H1 (cell line): ENCODE measurements at places on chromosomes 2 and 18. TPM values are rescaled to one million over a fixed set of nuclear protein-coding genes. Genes with fewer than 3 reads are reported as not detected.

GRCh38 chr2:98394595-98395153 lies 48.4 kb downstream of the CNGA3 start:
- H3K4me3 ChIP-seq, result no peak overlapping the region
- no peaks in the 10 kb centered on the region for H3K4me1 ChIP-seq
- no peaks in the 10 kb centered on the region for H3K27me3 ChIP-seq
- H3K36me3 ChIP-seq, result no peaks in the 10 kb centered on the region
- DNase-seq, result no peak

DNA sequence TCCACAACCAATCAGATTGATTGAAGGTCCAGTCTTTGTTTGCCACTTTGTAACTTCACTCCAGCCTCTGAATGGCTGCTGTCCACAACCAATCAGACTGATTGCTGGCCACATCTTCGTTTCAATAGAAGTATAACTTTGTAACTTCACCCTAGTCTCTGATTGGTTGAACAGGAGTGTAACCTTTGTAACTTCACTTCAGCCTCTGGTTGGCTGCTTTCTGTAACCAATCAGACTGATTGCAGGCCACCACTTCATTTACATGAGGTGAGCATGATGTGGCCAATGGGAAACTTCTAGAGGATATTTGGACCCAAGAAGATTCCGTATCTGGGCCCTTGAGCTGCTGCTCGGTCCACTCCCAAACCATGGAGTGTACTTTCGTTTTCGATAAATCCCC lies 16.9 kb upstream of the ALPP start:
- DNase-seq, result no peak
- no peaks in the 10 kb centered on the region for H3K27me3 ChIP-seq
- no peak overlapping the region for H3K4me3 ChIP-seq
- no peaks in the 10 kb centered on the region for H3K36me3 ChIP-seq
- no peak overlapping the region for H3K27ac ChIP-seq
- peaks cover 3% of the 10 kb centered on the region for H3K4me1 ChIP-seq

SDC1 gene
- total RNA-seq, result 45.3 and 46.3 TPM in 2 replicates

- H3K4me1 ChIP-seq, result no peaks in the 10 kb centered on the region
- H3K27me3 ChIP-seq, result no peaks in the 10 kb centered on the region
- H3K27ac ChIP-seq, result no peak overlapping the region
- H3K36me3 ChIP-seq, result no peaks in the 10 kb centered on the region
These were observed 601.1 kb upstream of the NRXN1 start for GRCh38 chr2:51633073-51633472.

DNA sequence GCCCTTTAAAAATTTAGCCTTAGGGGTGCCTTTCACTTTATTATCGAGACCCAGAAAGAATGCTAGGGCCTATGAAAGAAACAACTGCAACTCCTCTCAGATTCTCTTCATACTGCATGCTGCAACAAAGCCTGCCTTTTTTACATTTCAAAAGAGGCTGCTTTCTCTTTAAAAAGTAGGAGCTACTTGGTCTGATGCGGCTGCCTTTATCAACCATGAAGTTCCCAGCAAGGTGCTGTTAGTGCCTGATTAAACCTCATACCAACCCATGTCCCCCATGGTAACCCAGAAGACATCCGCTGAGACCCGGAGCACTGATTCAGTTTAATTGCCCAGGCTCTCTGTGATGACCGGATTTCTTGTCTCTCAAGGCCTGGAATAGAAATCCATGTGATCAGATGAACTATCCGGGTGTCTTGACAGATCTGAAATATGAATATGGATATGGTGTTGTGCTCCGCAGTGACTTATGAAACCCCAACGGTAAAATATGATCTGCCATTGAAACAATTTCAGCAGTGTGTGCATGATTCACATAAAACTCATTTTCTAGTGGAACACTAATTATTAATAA lies 368.3 kb downstream of the ZNF521 start:
- DNase-seq, result no peak
- no peaks in the 10 kb centered on the region for H3K36me3 ChIP-seq
- H3K27ac ChIP-seq, result no peak overlapping the region
- peak overlapping the region; percentile 13; the same call in 1 of the 2 replicates for H3K4me3 ChIP-seq

GRCh38 chr2:31414601-31415241 lies at the start of gene XDH:
Gene XDH (minus strand): TSS chr2:31414742. CDS start chr2:31414666, 76 bp downstream.
- no peak within 1 kb of the TSS for H3K4me3 ChIP-seq
- DNase-seq, result no peak
- H3K27ac ChIP-seq, result no peak within 1 kb of the TSS
- no peaks in the 10 kb centered on the region for H3K4me1 ChIP-seq
- H3K36me3 ChIP-seq, result no peaks in the 10 kb centered on the region

- peak overlapping the region; percentile 40 for H3K4me3 ChIP-seq
- DNase-seq, result no peak
- H3K27ac ChIP-seq, result no peak overlapping the region
- no peaks in the 10 kb centered on the region; the same call in 1 of the 2 replicates for H3K4me1 ChIP-seq
These were observed 157.9 kb downstream of the FMNL2 start for GRCh38 chr2:152492911-152493310.

- no peak overlapping the region for H3K4me3 ChIP-seq
- no peaks in the 10 kb centered on the region; the same call in 1 of the 2 replicates for H3K27me3 ChIP-seq
- peaks cover 22% of the 10 kb centered on the region for H3K4me1 ChIP-seq
- H3K27ac ChIP-seq, result no peak overlapping the region
- no peak for DNase-seq
- no peaks in the 10 kb centered on the region for H3K36me3 ChIP-seq
These were observed 77.1 kb downstream of the BCL11A start for GRCh38 chr2:60476206-60476954.

GRCh38 chr2:156592809-156593593 lies 156.8 kb downstream of the GPD2 start:
- H3K36me3 ChIP-seq, result no peaks in the 10 kb centered on the region
- H3K4me3 ChIP-seq, result no peak overlapping the region
- DNase-seq, result no peak
- H3K27me3 ChIP-seq, result no peaks in the 10 kb centered on the region
- peaks cover 10% of the 10 kb centered on the region for H3K4me1 ChIP-seq
- H3K27ac ChIP-seq, result no peak overlapping the region

- H3K27ac ChIP-seq, result no peak overlapping the region
- no peak for DNase-seq
- no peaks in the 10 kb centered on the region for H3K4me1 ChIP-seq
- H3K36me3 ChIP-seq, result no peaks in the 10 kb centered on the region
These were observed 63.8 kb downstream of the MYO3B start for GRCh38 chr2:170241756-170242155.

DNA sequence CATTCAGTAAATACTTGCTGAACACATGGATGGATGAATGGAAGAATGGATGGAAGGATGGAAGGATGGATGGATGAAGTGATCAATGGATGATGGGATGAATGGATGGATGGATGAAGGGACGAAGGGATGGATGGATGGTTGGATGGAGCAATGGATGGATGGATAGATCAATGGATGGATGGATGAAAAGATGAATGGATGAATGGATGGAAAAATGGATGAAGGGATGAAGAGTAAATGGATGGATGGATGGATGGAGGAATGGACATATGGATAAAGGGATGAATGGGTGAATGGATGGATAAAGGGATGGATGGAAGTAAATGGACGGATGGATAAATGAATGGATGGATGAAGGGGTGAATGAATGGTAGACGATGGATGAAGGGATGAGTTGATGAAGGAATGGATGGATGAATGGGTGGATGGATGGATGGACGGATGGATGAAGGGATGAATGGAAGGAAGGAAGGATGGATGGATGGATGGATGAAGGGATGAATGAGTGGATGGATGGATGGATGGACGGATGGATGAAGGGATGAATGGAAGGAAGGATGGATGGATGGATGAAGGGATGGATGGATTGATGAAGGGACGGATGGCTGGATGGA lies 13.9 kb upstream of the ID2 start:
- no peaks in the 10 kb centered on the region for H3K27me3 ChIP-seq
- no peaks in the 10 kb centered on the region for H3K36me3 ChIP-seq
- no peak overlapping the region for H3K4me3 ChIP-seq
- DNase-seq, result no peak
- no peaks in the 10 kb centered on the region for H3K4me1 ChIP-seq

DNA sequence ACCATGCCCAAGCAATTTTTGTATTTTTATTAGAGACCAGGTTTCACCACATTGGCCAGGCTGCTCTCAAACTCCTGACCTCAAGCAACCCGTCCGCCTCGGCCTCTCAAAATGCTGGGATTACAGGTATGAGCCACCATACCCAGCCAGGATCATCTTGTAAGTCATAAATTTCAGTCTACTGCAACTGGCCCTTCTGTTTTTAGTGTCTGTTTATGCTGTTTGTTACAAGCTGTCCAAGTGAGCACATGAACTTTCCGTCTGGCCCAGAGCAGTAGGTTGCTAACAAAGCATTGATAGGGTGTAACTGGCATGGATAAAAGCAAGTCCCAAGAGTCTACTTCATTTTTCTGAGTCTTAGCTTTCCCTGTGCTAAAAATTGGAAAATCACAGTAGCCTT lies 164.4 kb upstream of the NT5C1B start:
- no peaks in the 10 kb centered on the region for H3K4me1 ChIP-seq
- no peak for DNase-seq
- no peaks in the 10 kb centered on the region for H3K36me3 ChIP-seq
- H3K27me3 ChIP-seq, result no peaks in the 10 kb centered on the region
- no peak overlapping the region for H3K4me3 ChIP-seq

- no peak overlapping the region for H3K4me3 ChIP-seq
- H3K27me3 ChIP-seq, result no peaks in the 10 kb centered on the region
- H3K36me3 ChIP-seq, result no peaks in the 10 kb centered on the region
These were observed 514.2 kb upstream of the MYT1L start for GRCh38 chr2:2845267-2845666.

SPP2 gene
- not detected in 2 replicates for total RNA-seq

CCDC150 gene
- 31.9 and 42.2 TPM in 2 replicates for total RNA-seq

ZBTB7C gene
- 0.23 and 0.45 TPM in 2 replicates for total RNA-seq

- DNase-seq, result no peak
- no peak overlapping the region for H3K4me3 ChIP-seq
- no peaks in the 10 kb centered on the region for H3K4me1 ChIP-seq
- no peak overlapping the region for H3K27ac ChIP-seq
These were observed 214.1 kb downstream of the RDH14 start for GRCh38 chr2:18346344-18346743.

DNA sequence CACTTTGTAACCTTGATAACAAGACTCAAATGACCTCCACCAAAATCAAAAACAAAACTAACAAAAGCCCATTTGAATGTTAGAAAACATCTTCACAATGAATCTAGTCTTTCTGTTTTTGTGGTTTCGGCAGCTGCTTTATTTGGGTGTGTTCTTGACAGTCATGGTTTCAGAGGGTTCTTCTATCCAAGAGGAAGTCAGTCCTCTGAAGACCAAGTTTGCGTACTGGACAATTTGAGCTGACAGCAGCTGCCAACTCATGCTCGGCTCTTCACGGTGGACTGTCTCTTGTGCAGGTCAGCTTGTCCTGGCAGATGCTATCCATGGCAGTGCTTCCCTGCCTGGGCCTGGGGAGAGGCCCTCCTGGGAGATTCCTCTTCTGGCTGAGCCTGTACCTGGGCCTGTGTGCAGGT lies 91.0 kb downstream of the TMEM17 start:
- peaks cover 7% of the 10 kb centered on the region for H3K4me1 ChIP-seq
- H3K27me3 ChIP-seq, result no peaks in the 10 kb centered on the region
- no peak for DNase-seq

LRATD1 gene
- total RNA-seq, result 2.3 and 2.4 TPM in 2 replicates

GRCh38 chr2:9473985-9474360 lies 378 bp upstream of the IAH1 start:
- peaks cover 21% of the 10 kb centered on the region for H3K36me3 ChIP-seq
- 0 out of 2 replicates have a peak, but pooled peaks cover 3% of the 10 kb centered on the region for H3K4me1 ChIP-seq

GRCh38 chr2:150027164-150027563 lies 439.6 kb upstream of the MMADHC start:
- no peak for DNase-seq
- H3K4me1 ChIP-seq, result no peaks in the 10 kb centered on the region
- H3K4me3 ChIP-seq, result no peak overlapping the region
- H3K27me3 ChIP-seq, result no peaks in the 10 kb centered on the region
- H3K36me3 ChIP-seq, result no peaks in the 10 kb centered on the region

GRCh38 chr2:234032279-234032856 lies 18.1 kb upstream of the SPP2 start:
- DNase-seq, result no peak
- H3K27ac ChIP-seq, result no peak overlapping the region
- H3K4me3 ChIP-seq, result no peak overlapping the region
- H3K4me1 ChIP-seq, result no peaks in the 10 kb centered on the region

HRH4 gene
- total RNA-seq, result not detected in 2 replicates

- H3K36me3 ChIP-seq, result no peaks in the 10 kb centered on the region
- DNase-seq, result peak; percentile 50
- no peaks in the 10 kb centered on the region for H3K4me1 ChIP-seq
- no peaks in the 10 kb centered on the region; the same call in 1 of the 2 replicates for H3K27me3 ChIP-seq
These were observed 3.0 kb upstream of the STK17B start for GRCh38 chr2:196174404-196174803.

GRCh38 chr2:105320651-105321215 lies 8.8 kb downstream of the TGFBRAP1 start:
- H3K27me3 ChIP-seq, result no peaks in the 10 kb centered on the region
- no peak for DNase-seq
- H3K27ac ChIP-seq, result no peak overlapping the region
- H3K4me3 ChIP-seq, result no peak overlapping the region

DNA sequence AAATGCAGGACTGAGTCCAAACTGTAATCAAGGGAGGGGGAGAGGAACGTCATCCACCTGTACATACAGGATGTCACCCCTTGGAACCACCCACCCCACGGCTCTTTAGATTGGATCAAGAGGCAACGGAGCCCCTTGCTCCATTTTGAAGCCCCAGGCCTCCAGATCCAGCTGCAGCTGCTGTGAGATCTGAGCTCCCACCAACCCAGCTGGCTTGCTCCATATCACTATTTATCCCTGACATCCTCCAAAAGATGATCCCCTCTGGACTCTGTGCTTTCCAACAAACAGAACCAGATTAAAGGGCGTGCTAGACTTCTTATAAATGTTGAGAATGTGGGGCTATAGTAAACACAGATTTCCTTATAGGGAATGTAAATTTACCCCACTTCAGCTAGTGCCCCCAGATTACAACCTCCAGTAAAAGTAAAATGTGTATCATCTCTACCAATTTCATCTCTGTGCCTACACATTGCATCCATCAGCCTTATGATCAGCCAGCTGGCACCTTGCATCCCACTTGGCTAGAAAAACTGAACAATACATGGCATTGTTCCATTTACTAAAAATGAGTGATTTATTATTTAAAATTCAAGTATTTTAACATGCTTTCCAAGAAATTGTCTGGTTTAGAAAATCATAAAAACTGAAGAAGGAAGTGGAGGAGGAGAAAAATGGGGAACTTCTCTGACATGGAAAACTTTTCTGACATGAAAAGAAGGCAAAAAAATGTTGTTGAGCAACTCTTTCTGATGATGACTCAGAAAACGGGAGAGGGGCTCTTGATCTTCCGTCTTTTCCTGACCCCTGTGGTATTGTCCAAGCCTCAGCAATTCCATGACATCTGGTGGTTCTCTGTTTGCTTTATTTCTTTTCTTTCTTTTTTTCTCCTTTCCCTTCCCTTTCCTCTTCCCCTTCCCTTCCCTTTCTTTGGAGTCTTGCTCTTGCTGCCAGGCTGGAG lies 262.6 kb upstream of the THUMPD2 start:
- H3K4me3 ChIP-seq, result no peak overlapping the region
- no peaks in the 10 kb centered on the region for H3K36me3 ChIP-seq
- no peak for DNase-seq
- H3K27me3 ChIP-seq, result no peaks in the 10 kb centered on the region
- H3K4me1 ChIP-seq, result no peaks in the 10 kb centered on the region

TRABD2A gene
- total RNA-seq, result 18.6 and 19.7 TPM in 2 replicates

NOL4 gene
- total RNA-seq, result 1.6 and 2.6 TPM in 2 replicates
